ENCODE measurements at places on chromosomes 3 and 15.

- no peak for DNase-seq
Observed at GRCh38 chr3:190036631-190037030, 84.1 kb downstream of the P3H2 start.

DNA sequence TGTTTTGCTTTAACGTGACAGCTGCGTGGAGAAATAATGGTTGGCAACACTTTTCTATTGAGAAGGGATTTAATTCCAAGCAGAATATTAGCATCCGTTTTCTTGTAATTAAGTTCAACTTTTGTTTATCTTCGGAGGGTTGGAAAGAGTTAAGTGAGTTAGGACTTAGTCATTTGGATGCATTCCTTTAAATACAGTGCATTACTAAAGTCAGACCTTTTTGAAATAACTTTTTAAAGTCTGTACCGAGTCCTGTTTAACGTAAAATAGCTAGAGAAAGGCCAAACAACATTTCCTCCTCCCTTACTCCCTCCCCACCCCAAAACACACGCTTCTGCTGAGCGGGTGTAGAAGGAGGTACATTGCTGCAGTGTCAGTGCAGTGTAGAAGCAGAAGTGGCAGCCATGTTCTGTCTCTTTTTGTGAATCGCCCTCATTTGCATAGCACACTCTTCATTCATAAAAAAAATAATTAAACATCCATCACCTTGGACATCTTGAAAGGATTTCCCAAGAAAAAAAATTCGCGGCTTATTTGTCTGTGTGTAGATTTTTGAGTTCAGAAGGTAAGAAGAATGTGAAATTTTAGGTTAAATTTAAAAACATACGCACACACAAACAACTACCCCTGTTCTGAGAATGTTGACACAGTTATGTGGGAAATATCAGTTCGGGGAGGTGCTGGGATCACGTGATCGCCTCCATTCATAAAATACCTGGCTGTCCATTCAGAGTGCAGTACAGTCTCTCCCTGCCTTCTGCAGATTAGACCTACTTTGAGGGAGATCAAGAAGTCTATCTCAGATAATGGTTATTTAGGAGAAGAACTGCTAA is 1.6 kb downstream of the SPRED1 start:
- no peak for DNase-seq

- no peak for DNase-seq
Observed at GRCh38 chr3:45746777-45747622, 49.3 kb downstream of the SLC6A20 start.

- no peak for DNase-seq
Observed at GRCh38 chr3:2838546-2839157, 271.5 kb downstream of the IL5RA start.

DNA sequence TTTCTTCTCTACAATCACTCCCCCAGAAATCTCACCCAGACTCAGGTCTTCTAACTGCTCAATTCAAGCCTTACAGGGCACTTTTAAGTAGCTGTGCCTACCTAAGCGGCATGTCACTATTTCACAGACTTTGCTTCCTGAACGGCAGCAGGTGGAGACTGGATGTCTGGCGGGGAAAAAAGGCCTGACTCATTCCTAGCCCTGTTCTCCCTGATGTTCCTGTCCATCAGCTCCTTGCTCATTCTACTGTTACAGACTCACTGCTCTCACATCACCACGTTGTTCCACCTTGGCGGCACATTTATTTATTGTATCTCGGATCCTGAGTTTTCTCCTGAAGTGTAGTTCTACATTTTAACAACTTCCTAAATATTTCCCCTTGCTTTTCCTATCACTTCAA is 52.6 kb upstream of the ATP11B start:
- DNase-seq: no peak

DNA sequence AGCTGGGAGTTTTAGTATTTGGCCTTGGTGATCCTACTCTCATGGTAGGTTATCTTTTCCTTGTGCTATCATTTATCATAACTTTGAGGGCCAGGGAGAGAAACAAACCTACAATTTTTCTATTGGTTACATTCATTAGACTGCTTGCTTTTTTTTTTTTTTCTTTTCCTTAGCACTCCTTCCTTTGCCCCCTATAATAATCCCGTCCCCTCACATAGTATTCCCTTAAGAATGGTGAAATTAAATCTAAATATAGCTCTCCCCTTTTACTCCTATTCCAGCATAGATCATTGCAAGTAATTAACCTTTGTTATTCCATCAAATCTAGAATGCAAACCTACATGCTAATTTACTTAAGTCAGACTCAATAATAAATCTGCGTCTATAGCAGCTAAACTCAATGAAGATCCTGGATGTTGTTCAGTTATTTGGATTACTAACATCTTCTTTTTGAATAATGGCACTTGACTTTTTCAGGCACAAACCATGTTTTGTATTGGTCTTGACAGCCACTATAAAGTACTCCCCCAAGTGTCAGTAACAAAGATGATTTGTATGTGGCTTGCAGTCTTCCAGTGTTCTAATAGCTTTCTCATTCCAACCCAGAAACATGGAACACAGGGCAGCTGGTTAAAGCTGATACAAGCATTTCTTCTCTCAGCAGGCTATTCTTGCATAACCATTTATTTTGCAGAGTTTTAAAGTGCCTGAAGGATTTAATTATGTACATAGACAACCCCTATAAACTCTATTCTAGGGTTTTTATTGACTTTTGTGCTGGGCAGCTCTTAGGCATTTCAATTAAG is 420.6 kb downstream of the MECOM start:
- no peak for DNase-seq

DNA sequence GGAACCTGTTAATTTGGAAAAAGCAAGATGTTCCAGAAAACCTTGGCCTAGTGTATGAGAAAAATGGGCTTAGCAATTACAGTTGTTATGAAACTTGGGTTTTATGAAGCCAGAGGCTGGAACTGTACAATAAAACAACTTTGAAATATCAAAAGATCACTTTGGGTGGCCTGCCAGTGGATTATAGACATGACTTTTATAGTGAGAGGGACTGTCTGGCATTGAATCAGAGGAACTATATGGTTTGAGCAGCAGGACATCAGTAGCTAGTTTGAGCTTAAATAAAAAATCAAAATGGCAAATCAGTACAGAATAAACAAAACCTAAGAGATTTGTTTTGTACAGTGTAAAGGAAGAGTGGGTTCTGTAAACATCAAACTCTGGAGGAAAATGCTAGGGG is 115.0 kb upstream of the PTPRG start:
- DNase-seq: no peak

DNA sequence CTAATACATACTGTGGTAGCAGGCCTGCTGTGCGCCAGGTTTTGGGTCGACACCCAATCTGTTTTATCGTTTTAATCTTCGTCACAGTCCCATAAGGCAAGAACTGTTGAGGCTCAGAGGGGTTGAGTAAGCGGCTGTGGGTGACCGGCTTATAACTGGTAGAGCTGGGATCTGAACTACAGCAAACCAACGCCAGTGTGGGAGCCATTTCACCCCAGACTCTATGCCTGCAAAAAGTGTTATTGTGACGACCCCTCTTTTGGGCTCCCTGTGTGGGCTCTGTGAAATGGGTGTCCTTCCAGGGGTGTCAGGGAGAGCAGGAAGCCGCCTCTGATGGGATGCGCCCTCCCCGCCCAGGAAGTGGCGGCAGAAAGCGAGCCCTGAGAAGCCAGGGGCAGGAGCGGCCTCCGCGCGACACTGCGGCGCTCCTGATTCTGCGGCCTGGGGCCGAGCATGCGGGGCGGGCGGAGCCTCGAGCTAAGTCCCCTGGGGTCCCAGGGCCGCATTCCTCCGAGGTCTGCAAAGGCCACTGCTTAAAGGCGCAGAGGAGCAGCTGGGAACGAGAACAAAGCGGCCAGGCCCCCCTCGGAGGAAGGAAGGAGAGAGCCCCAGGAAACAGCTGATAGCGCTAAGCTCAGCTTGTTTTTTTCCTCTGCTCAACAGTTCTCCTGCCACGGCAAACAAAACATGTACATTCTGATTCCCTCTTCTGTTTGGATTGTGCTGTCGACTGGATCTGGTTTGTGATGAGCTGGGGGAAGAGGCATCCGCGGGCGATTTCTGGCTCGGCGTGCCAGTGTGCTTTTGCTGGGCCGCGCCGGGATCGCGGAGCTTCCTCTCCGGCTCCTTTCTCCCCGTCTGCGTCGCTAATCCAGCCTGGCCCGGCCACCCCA is 33.9 kb downstream of the GRK7 start:
- peak; percentile 49 for DNase-seq

- DNase-seq: no peak
Observed at GRCh38 chr3:73729969-73730440, 105.3 kb upstream of the PDZRN3 start.

DNA sequence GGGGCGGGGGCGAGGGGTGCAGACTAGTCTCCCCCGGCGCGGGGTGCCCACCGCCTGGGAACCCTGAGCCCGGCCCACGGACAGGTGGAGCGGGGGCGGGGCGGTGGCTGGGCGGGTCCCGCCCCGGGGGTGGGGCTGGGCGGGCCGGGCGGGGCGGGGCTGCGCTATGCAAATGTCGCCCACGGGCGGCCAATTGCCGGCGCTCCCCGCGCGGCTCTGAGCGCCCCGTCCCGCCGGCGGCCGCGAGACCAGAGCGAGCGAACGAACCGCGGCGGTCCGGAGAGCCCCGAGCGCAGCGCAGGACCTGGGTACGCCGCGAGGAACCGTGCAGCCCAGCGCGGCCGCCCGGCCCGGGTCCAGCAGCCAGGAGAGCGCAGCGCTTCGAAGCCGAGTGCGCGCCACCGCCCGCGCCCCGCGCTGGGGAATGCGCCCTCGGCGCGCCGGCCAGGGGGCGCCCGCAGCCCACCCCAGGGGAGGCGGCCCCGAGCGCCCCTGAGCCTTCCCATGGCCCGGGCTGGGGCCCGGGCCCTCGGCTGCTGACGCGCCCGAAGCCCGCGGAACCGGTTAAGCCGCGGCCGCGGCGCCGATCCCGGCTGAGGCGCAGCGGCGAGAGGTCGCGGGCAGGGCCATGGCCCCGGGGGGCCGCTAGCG is at the start of gene SEMA3F:
Gene SEMA3F, plus strand, starts transcription at position 485 of the 651 bp plus-strand sequence. CDS start 4,299 bp downstream, outside the sequence.
- peak; percentile 87 for DNase-seq

DNA sequence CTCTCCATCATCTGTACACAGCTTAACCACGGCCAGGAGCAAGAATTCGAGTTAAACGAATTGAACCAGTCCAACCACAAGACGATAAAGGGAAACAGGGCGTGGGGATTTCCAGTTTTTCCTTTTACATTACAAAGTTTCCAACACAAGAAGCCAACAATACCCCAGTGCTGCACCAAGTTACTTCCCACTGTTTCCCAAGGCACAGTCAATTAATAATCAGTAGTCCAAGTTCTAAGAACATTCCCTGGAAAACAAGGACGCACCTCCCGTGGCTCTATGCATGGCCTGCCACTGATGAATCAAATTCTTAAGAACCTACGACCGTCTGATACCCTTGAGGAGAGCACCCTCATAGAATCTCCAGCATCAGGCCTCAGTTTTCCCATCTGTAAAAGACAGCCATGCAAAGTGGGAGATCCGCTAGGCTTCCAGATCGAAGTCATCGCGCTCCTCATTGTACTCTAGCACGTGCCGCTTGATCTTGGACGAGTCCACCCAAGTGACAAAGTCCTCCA is 774 bp downstream of the IMP3 start:
- DNase-seq: no peak

DNA sequence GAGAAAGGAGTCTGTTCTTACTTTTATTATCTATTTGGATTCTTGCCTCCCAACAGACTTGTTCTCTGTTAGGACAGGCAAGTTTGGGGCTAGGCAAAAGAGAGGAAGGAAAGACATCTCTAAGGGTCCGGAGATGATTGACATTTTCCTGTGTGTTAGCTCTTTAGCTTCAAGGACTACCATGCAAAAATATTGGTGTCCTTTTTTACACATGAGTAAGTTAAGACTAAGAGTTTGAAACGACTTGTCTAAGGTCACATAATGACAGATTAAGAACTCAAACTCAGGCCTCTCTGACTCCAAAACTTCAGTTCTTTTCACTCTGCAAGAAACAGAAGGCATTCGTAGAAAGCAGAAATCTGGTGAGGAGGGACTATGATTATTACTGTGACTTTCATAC is 5.9 kb downstream of the LMCD1 start:
- no peak for DNase-seq
